ENCODE measurements at places on chromosomes 3 and 15.

DNA sequence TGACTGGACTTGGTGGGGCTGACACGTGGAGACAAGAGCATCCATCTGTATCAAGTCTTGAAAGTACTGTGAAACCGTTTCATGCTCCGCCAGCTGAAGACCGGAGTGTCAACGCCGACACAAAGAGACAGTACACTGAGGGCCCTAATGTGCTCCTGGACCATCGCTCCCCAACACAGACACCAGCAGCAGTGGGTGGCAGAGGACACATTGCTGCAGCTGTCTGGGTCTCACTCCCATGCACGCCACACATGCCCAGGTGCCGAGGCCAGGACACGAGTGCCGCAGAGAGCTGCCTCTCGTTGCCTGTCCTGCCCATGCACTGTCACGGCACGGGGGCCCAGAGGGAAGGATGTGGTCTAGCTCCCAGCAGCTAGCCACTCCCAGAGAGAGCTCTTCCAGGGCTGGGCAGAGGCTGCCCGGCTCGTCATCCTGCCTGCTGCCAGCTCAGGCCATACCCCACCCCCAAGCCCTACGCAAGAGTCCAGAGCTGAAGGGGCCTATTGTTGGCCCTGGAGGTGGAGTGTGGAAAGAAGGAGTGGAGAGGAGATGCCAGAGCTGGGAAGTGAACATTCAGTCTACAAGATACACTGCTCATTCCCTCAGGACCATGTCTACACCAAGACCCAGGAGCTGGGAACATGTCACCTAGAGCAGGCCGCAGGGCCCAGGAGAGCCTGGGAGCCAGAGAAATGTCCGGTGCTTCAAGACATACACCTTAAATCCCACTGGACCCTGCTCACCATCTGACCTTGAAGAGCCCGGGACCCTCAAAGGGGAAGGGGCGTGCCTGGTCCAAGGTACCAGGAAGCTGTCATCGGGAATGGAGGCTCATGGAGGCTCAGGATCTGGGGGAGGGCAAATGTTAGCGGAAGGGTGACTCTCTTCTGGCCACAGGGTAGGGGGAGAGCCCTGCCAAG, 7.7 kb downstream of the TNK2 start:
- no peak for DNase-seq

DNA sequence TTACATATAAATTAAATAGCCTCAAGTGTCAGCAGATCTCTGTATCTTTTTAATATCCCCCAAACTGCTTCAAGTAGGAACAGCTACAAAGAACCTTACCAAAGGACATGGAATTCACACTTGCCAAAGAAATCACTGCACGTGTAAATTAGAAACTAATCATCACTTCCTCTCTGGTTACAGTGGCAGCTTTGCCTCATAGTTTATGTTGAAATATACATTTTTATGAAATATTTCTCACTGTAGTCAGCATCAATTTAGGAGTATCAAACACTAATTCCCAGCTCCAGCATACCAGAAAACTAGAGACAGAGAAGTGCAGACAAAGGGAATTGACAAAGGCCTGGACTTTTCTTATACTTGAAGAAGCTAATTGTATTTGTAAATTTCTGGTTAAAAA, 260.9 kb downstream of the TIGIT start:
- no peak for DNase-seq

DNA sequence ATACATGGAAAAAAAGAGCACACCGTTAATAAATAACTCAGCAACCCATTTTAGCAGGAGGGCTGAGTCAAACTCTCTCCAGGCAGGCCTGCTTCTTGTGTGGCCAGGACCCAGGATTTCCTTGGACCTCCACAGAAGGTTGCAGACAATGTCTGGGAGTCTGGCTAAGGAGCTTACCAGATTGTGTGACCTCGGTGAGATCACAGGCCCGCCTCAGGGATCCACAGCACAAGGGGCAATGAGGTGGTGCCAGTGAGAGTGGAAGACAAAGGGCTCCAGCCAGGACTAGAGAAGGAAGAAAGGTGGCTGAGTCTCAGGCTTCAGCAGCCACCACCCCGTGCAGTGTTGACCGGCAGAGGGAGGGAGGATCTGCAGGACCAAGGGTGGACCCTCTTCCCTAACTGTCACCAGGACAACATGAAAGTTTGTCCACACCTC, 32.2 kb upstream of the SEC22A start:
- no peak for DNase-seq

DNA sequence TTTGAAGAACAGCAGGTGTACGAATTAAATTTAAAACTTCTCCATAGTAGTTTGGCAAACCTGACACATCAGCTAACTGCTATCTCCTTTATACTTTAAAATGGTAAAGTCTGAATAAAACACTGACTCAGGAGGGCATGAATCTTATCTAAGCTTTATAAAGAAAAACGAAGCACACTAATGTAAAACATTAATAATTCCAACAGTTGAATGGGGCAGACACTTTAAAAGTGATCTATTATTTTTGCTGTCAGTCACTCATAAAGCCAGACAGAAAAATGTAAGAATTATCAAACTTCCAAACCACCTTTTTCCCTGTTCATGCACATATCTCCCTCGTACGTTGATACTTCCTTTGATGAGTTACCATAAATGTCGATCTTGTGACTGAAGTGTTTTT, 2.6 kb downstream of the ARF4 start:
- no peak for DNase-seq

GRCh38 chr15:60496853-60497252, 17.9 kb upstream of the ICE2 start:
- no peak for DNase-seq

DNA sequence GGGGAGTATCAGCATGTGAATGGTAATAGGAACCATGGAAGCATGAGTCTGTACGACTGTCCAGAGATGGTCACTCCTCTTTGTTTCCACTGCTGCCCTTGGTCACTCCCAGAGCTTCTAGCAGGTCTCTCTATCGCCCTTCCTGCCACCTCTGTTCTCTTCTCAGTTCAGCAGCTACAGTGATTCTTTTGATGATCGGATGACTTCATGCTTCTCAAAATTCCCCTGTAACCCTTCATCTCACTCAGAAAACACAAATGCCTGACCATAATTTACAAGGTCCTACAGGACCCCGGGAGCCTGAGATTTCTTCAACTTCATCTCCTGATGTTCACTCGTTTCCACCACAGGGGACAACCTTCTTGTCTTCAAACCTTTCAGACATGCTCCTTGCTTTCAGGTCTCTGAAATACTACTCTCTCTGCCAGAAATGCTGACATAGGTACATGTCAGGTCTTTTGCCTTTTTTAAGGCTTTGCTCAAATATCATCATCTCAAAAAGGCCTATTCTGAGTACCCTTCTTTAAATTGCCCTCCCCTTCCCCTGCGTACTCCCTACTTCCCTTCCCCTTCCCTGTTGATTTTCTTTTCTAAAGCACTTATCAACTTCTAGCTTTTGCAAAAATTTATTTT, 42.1 kb upstream of the BHLHE40 start:
- no peak for DNase-seq

DNA sequence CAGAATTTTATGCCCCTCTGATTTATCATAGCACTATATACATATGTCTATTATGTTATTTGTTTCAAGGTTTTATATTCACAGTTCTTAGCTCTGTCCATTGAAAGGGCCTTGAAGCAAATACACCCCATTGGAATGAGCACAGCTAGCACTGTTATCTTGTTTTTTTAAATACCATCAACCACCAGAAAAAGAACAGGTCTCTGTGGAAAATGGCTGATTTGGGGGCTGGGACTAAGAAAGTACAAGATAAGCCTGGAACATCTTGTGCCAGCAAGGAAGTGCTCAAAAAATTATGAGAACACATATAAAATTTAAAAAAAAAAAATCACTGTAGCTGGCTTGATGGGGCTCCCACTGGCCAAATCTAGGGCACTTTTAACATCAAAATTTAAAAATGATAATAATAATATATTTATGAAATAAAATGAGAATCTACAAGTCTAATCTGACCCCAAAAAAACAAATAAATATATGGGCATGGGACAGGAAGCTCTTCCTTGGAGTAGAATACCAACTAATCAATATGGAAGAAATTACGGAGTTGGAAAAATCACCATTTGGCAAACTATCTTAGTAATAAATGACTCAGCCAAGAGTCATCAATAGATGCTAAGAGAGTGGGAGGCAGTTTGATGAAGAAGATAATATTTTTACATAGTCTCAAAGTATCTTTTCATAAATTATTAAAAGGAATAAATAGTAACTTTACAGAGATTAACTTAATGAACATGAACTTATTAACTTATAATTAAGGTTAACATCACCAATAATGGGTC, 20.5 kb downstream of the IFT80 start:
- no peak for DNase-seq

GRCh38 chr3:186614597-186615483, 2.0 kb downstream of the AHSG start:
- peak; percentile 87 for DNase-seq

- no peak for DNase-seq
These were observed 219.2 kb upstream of the SGO1 start for GRCh38 chr3:20405231-20405630.

DNA sequence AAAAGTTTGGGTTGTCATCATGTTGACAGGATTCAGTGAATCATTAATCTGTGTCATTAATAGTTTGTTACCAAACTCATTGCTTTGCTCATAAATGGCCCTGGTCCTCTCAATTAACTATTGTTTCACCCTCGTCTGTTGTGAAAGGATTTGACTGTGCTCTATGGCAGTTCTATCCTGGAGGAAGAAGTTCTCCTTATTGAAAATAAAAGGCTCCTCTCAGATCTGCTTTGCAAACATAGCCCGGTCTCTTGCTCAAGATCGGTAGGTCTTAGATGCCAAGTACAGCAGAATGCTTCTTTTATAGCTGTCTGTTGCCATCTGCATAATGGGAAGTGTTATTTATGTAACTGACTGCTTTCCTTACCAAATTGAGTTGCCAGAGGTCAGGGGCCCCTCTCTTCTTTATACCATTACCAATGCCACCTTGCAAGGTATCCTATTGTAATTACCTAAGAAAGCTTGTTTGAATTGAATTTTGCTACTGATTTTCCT, 146.5 kb downstream of the EBLN2 start:
- no peak for DNase-seq

DNA sequence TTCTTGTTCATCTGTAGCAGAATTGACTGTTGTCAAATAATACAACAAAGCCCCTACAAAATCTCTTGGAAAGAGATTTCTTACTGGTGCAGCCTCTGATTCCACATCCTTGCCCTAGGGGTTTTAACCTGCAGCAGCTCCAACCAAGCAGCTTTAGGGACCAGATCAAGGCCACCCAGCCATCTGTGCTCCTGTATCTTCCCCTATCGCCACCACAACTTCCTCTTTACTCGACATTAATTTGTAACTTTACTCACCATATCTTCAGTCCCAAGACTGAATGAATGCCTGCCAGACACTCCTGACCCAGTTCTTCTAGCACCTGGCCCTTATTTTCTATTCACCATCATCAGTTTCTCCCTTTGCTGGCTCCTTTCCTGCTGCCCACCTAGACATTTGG, 156.6 kb upstream of the IL12A start:
- no peak for DNase-seq

DNA sequence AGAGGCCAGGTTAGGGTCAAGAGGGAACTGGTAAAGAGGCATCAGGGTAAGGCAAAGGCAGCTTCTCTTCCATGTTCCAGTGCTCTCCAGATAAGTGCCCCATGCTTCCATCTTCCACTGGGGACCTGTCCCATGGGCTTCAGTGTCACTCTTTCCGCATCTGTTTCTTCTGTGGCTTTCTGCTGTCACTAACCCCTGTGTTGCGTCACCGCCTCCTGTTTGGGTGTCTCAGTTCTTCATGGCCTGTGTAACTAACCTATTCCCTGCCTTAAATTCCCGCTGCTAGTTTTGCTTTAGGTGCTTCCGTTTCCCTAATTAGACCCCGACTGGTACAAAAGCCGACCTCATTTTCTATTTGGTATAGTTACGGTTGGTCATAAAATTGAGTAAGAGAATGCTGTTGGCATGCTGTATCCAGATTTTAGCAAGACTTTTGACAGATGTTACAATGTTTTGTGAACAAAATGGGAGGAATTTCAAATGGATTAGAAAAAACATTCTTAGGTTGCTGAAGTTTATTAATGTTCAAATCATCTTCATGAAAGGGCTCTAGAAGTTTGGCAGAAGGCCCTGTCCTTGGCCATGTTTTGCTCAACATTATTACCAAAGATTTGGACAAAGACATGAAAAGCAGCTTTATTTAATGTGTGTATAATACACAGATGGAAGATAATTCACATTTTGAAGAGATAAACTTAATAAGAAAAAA, 245.3 kb downstream of the BBX start:
- no peak for DNase-seq

GRCh38 chr3:88009066-88009465, 49.7 kb downstream of the CGGBP1 start:
- DNase-seq: no peak

DNA sequence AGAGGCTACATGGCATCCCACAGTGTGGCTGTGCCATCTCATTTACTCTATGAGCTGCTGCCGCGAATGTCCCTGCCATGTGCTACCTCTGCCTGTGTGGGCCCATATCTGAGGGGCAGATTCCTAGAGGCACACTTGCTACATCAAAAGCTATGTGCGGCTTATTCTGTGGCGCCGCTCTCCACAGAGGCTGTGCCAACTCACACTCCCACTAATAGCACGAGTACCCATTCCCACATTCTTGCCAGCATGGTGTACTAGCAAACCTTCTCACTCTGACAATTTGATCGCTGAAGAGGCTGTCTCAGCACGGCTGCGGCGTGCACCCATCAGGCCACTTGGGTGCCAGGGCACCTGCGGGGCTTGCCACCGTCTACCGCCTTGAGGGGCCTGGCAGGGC, 31.2 kb upstream of the MUSTN1 start:
- no peak for DNase-seq

DNA sequence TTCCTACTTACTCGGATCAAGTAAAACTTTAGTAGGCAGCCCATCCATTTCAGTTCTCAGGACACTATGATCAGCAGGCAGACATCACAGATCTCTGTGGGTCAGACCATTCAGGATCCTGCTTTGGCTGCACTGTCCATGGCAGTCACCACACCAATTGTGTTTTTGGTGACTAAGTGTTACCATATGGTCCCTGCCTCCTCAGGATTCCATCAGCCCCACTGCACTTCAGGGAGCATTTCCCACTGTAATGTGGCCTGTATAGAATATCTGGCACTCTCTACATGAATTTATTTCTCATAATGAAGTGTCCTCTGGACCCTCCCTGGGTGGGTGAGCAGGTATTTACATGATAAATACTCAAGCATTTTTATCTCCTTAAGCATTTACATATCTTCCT, 41.3 kb downstream of the ZNF445 start:
- no peak for DNase-seq

DNA sequence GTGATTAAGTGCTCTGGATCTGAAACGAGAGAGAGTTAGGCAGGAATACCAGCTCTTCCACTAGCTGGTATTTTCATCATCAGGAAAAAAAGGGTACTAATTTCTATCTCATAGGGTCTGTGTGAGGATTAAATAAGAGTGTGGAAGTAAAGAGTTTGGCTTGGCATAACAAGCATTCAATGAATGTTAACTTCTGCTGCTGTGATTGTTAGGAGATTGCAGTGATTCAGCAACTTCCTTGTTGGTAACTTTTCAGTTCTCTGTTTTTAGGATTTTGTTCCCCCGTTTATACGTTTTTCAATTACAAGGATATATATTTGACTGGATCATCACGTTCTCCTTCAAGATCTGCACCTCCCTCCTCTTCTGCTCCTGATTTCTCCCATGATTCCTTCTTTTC, 65.9 kb upstream of the MYO5C start:
- DNase-seq: no peak

- DNase-seq: no peak
These were observed 296.0 kb upstream of the ICE2 start for GRCh38 chr15:60774829-60775463.

- DNase-seq: no peak
These were observed 52.9 kb downstream of the PPCDC start for GRCh38 chr15:75076277-75076676.
